ENCODE measurements at places on chromosomes 3 and 15.

GRCh38 chr15:34810443-34811129, 15.2 kb upstream of the ACTC1 start:
- DNase-seq: peak; percentile 97

- DNase-seq: no peak
Observed at GRCh38 chr15:74395319-74396145, 28.1 kb upstream of the CYP11A1 start.

- DNase-seq: no peak
Observed at GRCh38 chr3:41200669-41201021, 1.3 kb downstream of the CTNNB1 start.

DNA sequence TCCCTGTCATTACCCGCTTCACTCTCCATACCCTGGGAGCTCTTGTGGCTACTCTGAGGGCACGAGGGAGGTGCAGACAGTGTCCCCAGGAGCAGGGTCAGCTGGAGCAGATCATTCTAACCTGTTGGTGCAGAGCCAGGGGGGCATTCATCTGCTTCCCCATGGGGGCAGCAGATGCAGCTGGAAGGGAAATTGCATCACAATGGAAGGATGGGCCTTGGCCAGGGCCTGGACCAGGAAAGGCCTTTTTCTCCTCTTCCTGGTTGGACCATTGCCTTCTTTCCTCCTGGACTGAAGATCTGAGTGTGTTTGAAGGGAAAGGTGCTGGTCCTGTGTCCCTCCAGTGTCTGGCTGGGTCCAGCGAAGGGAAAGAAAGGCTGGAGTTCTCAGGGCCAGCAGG, 55.7 kb downstream of the EPHB1 start:
- no peak for DNase-seq

GRCh38 chr3:124201226-124201625, 209.3 kb upstream of the ROPN1 start:
- no peak for DNase-seq

GRCh38 chr15:49410641-49411040, 12.4 kb upstream of the FGF7 start:
- DNase-seq: no peak

DNA sequence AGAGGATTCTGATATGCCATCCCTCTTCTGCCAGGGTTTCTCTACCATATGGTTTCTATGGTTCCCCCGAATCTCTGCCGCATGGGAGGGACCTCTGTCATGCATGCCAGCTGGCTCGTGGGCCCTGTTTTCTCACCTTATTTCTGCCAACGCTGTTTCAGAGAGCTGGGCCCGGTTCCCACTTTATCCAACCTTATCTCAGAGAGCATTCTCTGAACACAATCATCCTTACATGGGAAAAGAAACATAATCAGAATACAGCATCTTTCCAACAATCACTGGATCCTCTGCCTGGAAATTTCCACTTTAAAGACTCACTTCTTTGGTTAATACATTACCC, 234.5 kb upstream of the ZBTB20 start:
- DNase-seq: no peak

DNA sequence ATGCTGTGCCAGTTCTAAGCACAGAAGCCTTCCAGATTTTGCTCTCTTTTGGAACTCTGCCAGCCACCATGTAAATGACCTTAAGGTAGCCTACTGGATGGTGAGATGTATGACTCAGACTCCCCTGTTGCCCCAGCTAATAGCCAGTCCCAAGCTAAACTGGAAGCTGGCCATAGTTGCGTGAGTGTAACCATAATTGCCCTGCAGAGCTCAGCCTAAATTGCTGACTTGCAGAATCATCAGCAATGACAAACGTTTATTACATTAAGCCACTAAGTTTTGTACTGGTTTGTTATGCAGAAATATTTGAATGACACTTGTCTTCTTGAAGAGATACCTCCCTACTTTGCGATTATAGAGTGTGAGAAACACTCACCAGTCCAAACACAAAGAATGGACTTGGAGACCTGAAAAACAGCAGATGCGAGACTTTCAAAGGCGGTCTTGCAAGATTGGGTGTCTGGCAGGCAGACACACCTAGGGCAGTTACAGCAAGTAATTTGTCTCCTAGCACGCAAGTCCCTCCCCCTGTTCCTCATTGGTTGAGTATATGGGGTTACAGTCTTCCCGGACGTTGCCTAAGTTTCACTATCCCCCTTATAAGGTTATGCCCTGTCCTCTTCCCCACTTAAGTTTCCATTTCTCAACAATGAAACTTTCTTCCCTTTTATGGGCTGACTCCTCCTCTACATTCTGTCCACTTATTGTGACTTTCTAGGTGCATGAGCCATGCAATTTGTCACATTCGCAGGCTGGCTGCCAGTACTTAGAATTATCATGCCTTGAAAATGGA, 83.6 kb upstream of the XCR1 start:
- DNase-seq: no peak

DNA sequence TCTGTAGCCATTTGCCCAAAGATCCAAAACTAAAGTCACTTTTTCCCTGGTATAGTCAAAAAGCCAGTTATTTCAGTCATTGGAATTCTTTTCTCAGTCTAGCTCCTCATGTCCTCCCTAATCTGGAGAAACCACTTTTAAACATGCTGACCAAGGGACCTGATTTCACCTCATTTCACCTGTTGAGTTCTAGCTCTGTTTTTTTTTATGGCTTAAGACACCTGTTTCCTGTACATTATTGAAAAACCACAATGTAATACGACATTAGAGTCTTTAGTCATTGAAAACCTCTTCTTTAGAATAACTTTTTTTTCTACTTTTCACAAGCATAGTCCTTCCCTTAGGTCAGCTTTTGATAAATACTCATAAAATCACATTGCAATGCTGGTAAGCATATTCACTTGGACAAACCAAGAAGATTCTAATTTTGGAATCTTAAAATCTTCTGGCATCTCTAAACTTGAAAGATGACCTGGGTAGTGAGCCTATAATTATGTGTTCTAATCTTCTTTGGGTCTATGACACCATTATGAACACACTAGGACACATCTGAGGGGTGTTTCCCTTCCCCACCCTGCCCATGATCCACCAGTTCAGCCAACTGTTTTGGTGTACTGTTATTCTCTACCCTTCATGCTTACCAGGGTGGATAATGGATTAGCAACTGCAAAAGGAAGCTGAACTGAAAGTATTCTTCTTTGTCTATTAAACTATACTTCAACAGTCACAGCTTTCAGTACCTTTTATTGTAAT, 103.5 kb upstream of the FXR1 start:
- no peak for DNase-seq

GRCh38 chr3:50542177-50543034, 25.1 kb downstream of the C3orf18 start:
- DNase-seq: no peak

DNA sequence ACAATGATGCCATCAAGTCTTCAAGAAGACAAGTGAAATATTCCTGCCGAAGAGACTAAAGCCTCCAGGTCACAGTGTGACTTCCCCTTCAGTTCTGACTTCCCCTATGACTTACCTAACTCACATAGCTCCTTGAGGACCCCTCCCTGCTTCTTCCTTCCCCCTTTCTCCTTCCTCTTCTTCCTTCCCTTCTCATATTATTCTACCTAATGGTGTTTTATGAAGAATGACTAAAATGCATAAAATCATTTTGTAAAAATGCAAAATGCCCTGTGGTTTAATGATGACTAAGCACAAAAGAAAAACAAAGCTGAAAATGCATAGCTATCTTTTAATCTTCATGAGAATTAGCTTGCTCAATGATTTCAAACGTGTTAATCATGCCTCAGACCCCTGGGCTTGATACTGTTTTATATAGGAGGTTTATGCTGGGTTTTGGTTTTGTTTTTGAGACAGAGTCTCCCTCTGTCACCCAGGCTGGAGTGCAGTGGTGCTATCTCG, 26.1 kb upstream of the TM4SF4 start:
- DNase-seq: peak; percentile 58

GRCh38 chr3:197889204-197889930, 60.6 kb upstream of the RPL35A start:
- no peak for DNase-seq

- no peak for DNase-seq
Observed at GRCh38 chr15:95604634-95605036, 725.9 kb upstream of the NR2F2 start.

DNA sequence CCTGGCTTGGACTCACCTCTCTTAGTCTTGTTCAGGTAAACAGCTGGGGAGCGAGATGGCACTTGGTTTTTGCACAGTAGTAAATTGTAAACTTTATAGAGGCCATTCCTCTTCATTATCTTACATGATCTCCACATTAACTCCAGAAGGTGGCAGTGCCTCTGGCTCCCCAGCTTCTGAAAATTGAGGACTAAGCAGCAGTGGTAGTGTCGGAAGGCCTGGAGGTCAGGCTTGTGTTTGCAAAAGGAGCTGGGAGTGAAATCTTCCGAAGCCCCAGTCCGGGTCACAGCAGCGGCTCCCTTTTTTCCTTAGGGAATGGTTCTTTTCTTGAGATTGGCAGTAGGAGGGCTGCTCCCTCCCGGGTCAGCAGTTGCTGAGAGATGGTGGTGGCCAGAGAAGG, 85.7 kb downstream of the FNDC3B start:
- no peak for DNase-seq

DNA sequence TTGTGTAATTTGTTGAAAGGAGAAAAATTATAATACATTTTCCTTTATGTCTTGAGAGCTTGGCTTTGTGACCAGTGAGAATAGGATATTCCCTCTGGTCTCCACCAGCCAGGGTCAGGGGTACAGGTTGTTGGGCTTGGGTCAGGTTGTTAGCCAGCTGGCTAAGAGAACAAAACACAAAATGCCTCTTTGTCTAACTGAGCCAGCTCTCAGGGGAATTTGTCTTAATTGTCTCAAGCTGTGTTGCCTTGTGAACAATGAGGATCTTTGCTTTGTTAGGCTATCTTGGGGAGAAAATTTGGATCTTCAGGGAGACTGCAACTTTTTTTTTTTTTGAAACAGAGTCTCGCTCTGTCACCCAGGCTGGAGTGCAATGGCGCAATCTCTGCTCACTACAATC, 17.7 kb upstream of the GK5 start:
- no peak for DNase-seq

- DNase-seq: no peak
Observed at GRCh38 chr3:49779358-49780079, 6.8 kb downstream of the IP6K1 start.

- no peak for DNase-seq
Observed at GRCh38 chr3:117756563-117756962, 1047.0 kb downstream of the TUSC7 start.

- DNase-seq: no peak
Observed at GRCh38 chr3:197576838-197577237, 21.1 kb upstream of the BDH1 start.

GRCh38 chr3:12336099-12336498, 47.2 kb downstream of the PPARG start:
- peak; percentile 58 for DNase-seq

- DNase-seq: no peak
Observed at GRCh38 chr3:170010498-170010897, 27.3 kb upstream of the GPR160 start.

DNA sequence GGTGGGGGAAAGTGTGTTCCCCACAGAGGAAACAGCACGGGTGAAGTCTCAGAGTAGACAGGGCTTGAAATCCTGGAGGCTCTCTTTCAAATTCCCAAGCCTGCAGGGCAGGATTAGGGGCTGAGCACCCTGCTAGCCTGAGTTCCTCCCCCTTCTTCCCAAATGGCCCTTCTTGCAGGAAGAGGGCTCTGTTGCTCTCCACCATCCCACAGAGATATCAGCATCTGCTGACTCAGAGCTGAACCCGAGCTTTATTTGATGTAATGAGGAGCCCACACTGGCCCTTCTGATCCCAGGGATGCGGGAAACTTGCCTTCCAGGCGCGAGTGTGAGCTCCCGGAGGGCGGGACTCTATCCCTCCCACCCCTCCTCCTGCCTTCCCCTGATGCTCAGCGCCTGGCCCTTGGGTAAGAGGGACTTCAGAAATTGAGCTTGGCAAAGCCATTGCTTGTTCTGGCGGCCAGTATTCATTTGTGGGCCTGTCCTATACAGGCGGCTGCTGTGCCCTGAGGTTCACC, 1.4 kb upstream of the STRA6 start:
- DNase-seq: no peak

DNA sequence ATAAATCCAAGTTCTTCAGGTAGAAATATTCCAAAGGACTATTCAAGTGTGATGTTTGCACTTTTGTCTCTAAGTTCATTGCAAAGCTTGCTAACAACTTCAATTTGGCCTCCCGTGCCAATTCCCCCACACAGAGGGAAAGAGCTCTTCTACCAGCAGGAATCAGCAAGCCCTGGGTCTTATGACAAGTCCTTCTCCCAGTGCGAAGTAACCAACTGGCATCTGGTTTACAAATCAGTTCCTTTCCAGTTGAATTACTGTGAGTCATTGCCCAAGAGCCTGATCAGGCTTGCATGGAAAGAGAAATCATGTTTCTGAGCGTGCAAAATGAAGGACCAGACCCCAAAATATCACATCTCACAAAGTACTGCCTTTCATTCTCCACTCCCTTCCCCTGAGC, 62.7 kb upstream of the SLCO3A1 start:
- peak; percentile 13 for DNase-seq

GRCh38 chr3:138369151-138369900, 20.9 kb downstream of the MRAS start:
- no peak for DNase-seq

DNA sequence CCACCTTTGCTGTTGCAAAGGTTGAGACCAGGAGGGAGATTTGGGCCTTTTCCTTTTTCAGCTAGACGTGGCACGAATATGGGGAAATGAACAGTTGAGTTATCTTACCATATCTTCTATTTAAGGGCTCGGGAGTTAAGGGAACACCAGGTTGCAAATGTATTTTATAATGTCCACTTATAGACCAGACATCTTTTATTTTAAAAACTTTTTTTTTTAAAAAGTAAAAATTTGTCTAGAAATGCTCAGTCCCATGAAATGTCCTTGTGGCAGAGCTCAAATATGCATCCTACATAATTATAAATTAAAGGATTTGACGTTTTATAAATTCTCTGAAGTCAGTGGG, 103.6 kb upstream of the VEPH1 start:
- no peak for DNase-seq

GRCh38 chr3:148408667-148409066, 289.0 kb upstream of the AGTR1 start:
- no peak for DNase-seq

- DNase-seq: no peak
Observed at GRCh38 chr3:148232389-148232788, 465.3 kb upstream of the AGTR1 start.

GRCh38 chr3:126304704-126305103, 52.5 kb downstream of the KLF15 start:
- DNase-seq: no peak

GRCh38 chr3:22685597-22685996, 517.5 kb upstream of the UBE2E2 start:
- peak; percentile 1 for DNase-seq

DNA sequence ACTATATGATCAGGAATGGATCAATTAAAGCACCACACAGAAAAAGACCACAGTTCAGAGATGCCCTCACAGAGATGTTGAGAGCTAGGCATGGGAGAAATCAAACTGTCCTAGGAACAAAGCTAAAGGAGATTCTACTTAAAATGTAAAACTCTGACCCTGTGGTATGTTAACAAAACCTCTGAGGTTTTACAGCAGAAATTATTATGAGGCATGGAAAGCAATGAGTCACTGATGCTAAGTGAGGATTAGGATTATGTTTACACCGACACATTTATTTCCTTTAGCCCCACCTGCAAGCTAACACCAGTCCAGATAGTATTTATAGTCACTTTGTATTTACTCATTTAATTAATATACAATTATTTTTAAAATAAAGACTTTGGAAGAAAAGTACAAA, 1242.2 kb downstream of the OTOL1 start:
- no peak for DNase-seq

- no peak for DNase-seq
Observed at GRCh38 chr3:150710097-150710496, 6.4 kb upstream of the ERICH6 start.

GRCh38 chr3:12349895-12350811, 61.3 kb downstream of the PPARG start:
- no peak for DNase-seq

GRCh38 chr15:80561500-80561899, 133.6 kb upstream of the ABHD17C start:
- DNase-seq: no peak
